Activated B cell treated with CpG ODN at 0.5 μM for 24 hours (primary cell): ENCODE measurements at places on chromosomes 1 and 21.
A peak's percentile ranks its signal among the peaks of the same experiment; 100 is the strongest.

DNA sequence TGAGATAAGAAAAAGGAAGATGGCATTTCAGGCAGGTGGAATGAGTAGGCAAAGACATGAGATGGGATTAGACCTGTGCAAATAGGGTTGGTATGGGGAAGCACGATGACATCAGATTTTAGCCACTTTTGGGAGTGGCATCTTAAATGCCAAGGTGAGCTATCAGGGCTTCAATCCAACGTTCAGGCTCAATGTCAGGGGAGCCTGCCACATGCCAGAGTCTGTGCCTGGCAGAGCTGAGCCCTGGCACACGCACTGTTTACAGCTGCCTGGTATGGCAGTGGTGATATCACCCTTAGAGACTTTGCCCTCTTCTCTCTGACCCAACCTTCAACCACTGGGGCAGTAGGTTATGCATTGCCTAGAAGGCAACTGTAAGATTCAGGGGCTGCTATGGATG, 1.1 kb upstream of the GUCA2B start:
- DNase-seq, result no peak
- no peaks in the 10 kb centered on the region for H3K36me3 ChIP-seq
- no peaks in the 10 kb centered on the region for H3K4me1 ChIP-seq
- H3K27me3 ChIP-seq, result peaks cover 16% of the 10 kb centered on the region

DNA sequence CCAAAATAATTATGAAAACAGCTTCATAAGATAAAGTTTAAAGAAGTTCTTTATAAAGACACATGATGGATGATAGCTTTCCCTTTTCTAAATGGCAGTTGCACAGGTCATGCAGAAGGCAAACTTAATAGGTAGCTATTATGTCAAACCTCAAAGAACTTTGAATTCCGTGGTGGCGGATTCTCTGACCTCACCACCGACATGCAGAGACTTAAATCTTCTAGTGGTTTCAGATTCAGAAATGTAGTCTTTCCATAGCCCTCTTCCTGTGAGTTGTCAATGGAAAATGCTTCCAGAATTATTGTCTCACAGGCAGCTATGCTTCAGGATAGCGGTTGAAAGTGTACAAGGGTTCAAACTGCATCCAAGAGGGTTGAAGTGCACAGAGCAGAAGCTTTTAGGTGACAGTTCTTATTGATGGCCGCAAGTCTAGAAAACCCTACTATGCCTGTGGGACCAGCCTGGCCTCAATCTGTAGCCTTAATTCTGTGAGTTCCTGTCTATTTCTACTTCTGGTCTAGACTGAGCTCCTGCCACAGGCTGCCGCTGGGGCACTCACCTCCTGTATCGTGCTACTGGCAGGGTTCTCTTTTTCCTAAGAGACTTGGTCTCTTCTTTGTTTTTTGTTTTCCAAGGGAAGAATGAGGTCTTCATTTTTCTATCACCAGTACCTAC, 117.0 kb upstream of the ERRFI1 start:
- H3K27me3 ChIP-seq, result peaks cover 22% of the 10 kb centered on the region
- no peaks in the 10 kb centered on the region for H3K36me3 ChIP-seq
- no peak overlapping the region for H3K4me3 ChIP-seq
- DNase-seq, result no peak
- no peaks in the 10 kb centered on the region for H3K4me1 ChIP-seq
- no peak overlapping the region for H3K27ac ChIP-seq

GRCh38 chr1:18178111-18178510, 70.5 kb downstream of the IGSF21 start:
- no peak for DNase-seq
- H3K4me3 ChIP-seq, result no peak overlapping the region
- H3K4me1 ChIP-seq, result peaks cover 6% of the 10 kb centered on the region

GRCh38 chr1:21924503-21925005, 12.6 kb downstream of the HSPG2 start:
- H3K4me1 ChIP-seq, result no peaks in the 10 kb centered on the region
- no peak for DNase-seq
- no peaks in the 10 kb centered on the region for H3K36me3 ChIP-seq
- H3K27me3 ChIP-seq, result peaks cover 5% of the 10 kb centered on the region

- H3K4me3 ChIP-seq, result no peak overlapping the region
- DNase-seq, result no peak
- no peaks in the 10 kb centered on the region for H3K36me3 ChIP-seq
- H3K4me1 ChIP-seq, result no peaks in the 10 kb centered on the region
- H3K27me3 ChIP-seq, result peaks cover 9% of the 10 kb centered on the region
These were observed 13.5 kb downstream of the ATP1A2 start for GRCh38 chr1:160129046-160129445.

GRCh38 chr1:121458291-121459048, 273.7 kb downstream of the SRGAP2C start:
- H3K36me3 ChIP-seq, result no peaks in the 10 kb centered on the region
- no peak for DNase-seq
- peak overlapping the region; percentile 64 for H3K4me3 ChIP-seq
- H3K4me1 ChIP-seq, result peaks cover 13% of the 10 kb centered on the region
- no peaks in the 10 kb centered on the region for H3K27me3 ChIP-seq

DNA sequence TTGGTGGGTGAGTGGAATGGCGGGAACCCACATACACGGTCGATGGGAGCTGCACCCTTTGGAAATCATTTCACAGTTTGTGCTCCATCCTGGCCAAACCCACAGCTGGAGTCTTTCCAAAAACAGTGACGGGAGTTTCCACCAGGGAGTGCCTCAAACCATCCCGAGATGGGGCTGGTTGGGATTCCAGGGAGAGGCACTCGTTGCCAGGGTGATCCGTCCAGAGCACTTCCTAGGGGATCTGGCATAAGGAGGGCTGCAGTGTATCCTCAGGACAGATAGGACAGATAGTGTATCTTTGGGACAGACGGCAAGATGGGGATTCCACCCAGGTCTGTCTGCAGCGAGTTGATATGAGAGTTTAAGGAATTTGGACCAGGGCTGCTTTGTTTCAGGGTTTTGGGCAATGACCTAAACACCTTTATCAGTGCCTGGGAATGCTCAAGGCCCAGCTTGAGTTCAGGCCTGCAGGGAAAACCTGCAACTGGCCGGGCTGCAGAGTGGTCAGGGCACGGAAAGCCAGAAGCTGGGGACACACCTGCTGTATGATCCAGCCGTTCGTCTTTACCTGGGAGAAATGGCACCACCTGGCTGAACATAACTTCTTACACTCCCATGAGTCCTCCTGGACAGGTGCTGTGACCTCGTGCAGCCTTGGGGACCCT, 3.4 kb upstream of the POFUT2 start:
- H3K4me3 ChIP-seq, result no peak overlapping the region
- H3K27ac ChIP-seq, result no peak overlapping the region
- peaks cover 18% of the 10 kb centered on the region for H3K4me1 ChIP-seq
- DNase-seq, result no peak
- H3K27me3 ChIP-seq, result peaks cover 4% of the 10 kb centered on the region
- peaks cover 2% of the 10 kb centered on the region for H3K36me3 ChIP-seq

GRCh38 chr1:78142736-78143135, 97.0 kb downstream of the GIPC2 start:
- peaks cover 28% of the 10 kb centered on the region for H3K4me1 ChIP-seq
- H3K36me3 ChIP-seq, result no peaks in the 10 kb centered on the region
- peak overlapping the region; percentile 76 for H3K27ac ChIP-seq
- no peak for DNase-seq
- H3K27me3 ChIP-seq, result peaks cover 2% of the 10 kb centered on the region

DNA sequence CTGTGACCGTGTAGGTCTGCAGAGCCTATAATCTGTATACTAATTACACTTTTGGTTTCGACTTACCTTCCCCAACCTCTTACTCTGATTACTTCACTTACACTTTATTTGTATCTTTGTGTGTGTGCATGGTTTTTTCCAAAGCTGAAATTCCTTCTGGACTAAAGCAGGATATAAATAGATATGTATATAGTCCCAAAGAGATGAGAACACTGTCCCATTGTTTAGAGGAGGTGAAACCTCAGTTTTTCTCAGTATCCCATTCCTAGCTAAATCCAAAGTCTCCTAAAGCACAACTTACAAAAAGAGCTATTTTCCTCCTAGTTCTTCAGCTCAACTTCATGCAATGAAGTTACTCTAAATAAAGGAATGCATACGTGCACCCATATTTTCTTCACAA, 442.2 kb downstream of the SMYD3 start:
- no peak overlapping the region for H3K4me3 ChIP-seq
- H3K27ac ChIP-seq, result no peak overlapping the region
- no peaks in the 10 kb centered on the region for H3K36me3 ChIP-seq
- peaks cover 7% of the 10 kb centered on the region for H3K4me1 ChIP-seq
- no peaks in the 10 kb centered on the region for H3K27me3 ChIP-seq

DNA sequence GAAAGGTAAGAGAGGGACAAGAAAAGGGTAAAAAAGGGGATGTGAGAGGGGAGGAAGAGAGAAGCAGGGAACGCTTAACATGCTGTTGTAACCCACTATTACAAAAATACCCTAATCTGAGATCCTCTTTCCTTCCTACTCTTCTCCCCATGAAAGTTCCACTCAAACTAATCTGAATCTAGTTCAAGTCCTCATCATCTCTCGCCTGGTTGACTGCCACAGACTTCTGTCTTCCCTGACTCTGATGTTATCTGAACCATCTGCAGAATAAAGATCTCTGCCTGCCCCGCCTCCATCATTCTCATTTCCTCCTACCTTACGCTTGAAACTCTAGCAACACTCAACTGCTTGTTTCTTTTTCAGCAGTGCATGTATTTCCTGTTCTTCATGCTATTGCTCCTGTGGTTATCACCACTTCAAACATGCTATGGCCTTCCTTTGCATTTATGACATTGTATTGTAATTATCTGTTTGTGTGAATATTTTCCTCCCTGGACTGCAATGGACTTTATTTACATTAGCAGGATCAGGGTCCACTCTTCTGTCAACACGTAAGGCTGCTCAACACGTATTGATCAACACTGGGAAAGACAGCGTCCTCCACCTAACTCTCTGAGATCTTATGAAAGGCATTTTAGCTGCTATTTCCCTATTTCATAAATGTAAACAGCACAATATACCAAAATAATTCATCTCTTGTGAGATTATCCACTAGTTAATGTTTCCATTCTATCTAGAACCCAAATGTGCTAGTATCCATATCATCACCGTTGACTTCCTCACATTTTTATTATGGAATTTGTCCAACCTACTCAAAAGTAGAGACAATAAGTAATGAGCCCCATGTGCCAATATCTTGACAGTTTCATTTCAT, 215.5 kb upstream of the USP25 start:
- peaks cover 18% of the 10 kb centered on the region for H3K4me1 ChIP-seq
- DNase-seq, result peak; percentile 15
- peak overlapping the region; percentile 69 for H3K27ac ChIP-seq
- no peaks in the 10 kb centered on the region for H3K36me3 ChIP-seq
- H3K27me3 ChIP-seq, result no peaks in the 10 kb centered on the region

GRCh38 chr1:17790383-17791054, 35.4 kb downstream of the ACTL8 start:
- no peak for DNase-seq
- no peak overlapping the region for H3K4me3 ChIP-seq
- H3K36me3 ChIP-seq, result no peaks in the 10 kb centered on the region
- no peak overlapping the region for H3K27ac ChIP-seq

DNA sequence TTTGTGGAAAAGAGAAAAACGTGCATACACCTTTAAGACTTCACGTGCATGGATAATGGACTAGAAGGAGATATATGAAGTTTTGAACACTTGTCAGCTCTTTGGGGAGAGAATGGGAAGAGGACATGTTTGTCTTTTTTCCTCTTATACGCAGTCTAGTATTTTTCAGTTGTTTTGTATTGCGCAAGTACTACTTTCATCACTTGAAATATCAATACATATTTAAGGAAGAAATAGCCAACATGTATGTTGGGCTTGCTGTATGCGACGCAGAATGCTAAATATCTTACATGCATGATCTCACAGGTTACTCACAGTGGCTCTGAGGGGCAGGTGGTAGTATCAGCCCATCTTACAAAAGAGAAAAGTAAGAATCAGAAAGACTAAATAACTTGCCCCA, 176.5 kb upstream of the RUNX1 start:
- no peak for DNase-seq
- no peaks in the 10 kb centered on the region for H3K36me3 ChIP-seq
- H3K4me3 ChIP-seq, result no peak overlapping the region
- peaks cover 49% of the 10 kb centered on the region for H3K4me1 ChIP-seq

DNA sequence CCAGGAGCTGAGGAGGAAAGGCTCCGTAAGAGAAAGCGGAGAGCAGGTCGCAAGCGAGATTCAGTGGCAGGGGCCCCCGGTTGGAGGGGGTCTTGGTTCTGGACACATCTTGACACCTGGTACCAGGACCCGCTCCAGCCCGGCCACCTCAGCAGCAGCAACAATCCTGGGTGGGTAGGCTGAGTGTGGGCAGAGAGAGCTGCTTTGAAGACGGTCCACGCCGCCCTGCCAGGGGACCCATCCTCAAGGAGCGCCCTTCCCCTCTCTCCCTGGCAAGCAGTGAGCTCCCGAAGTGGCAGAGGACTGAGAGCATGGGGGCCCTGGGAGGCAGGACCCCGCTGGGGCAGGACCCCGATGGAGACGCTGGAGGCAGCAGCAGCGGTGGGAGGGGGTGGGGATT, 35.6 kb upstream of the LAPTM5 start:
- H3K27ac ChIP-seq, result no peak overlapping the region
- peaks cover 9% of the 10 kb centered on the region for H3K27me3 ChIP-seq
- H3K36me3 ChIP-seq, result no peaks in the 10 kb centered on the region
- no peak overlapping the region for H3K4me3 ChIP-seq
- DNase-seq, result no peak

GRCh38 chr1:45834689-45835088, 31.3 kb downstream of the MAST2 start:
- no peak overlapping the region for H3K4me3 ChIP-seq
- no peak overlapping the region for H3K27ac ChIP-seq
- no peak for DNase-seq
- peaks cover 14% of the 10 kb centered on the region for H3K36me3 ChIP-seq

DNA sequence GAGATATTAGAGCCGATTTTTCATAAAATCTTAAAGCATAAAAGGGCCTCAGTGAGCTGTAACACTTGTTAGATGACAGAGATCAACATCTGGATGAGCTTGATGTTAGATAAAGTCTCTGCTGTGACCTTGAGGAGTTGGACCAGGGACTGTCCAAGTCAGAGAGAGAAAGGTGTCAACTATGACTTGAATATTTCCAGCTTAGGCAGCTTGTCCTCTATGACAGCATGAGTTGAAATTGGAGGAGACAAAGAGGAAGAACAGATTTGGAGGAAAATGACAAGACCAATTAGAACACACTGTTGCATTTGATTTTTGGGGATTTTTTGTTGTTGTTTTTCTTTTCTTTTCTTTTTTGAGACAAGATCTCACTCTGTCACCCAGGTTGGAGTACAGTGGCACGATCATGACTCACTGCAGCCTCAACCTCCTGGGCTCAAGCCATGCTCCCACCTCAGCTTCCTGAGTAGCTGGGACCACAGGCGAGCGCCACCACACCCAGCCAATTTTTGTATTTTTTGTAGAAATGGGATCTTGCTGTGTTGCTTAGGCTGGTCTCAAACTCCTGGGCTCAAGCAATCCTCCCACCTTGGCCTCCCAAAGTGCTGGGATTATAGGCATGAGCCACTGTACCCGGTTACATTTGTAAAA, 35.3 kb upstream of the CLIC4 start:
- H3K27me3 ChIP-seq, result no peaks in the 10 kb centered on the region
- peaks cover 13% of the 10 kb centered on the region for H3K4me1 ChIP-seq
- no peak overlapping the region for H3K4me3 ChIP-seq

- no peak within 1 kb of the TSS for H3K27ac ChIP-seq
- no peaks in the 10 kb centered on the region for H3K36me3 ChIP-seq
- H3K27me3 ChIP-seq, result no peaks in the 10 kb centered on the region
- no peaks in the 10 kb centered on the region for H3K4me1 ChIP-seq
These were observed at the start of gene KRTAP19-1 for GRCh38 chr21:30480145-30480544. KRTAP19-1 (minus strand) TSS chr21:30480367; CDS start chr21:30480317, 50 bp downstream.

- H3K27ac ChIP-seq, result no peak overlapping the region
- H3K4me3 ChIP-seq, result no peak overlapping the region
- no peaks in the 10 kb centered on the region for H3K36me3 ChIP-seq
- H3K4me1 ChIP-seq, result no peaks in the 10 kb centered on the region
These were observed 189.8 kb upstream of the DPYD start for GRCh38 chr1:98110674-98111073.

- H3K27ac ChIP-seq, result no peak overlapping the region
- H3K4me1 ChIP-seq, result no peaks in the 10 kb centered on the region
- H3K4me3 ChIP-seq, result no peak overlapping the region
- no peaks in the 10 kb centered on the region for H3K36me3 ChIP-seq
- DNase-seq, result no peak
These were observed 80.7 kb downstream of the NID1 start for GRCh38 chr1:235984041-235984825.
